ENCODE measurements at places on chromosomes 7 and 10. TPM values are rescaled to one million over a fixed set of nuclear protein-coding genes. Genes with fewer than 3 reads are reported as not detected.

The LDB1 gene
- total RNA-seq: 39.2 TPM

The LRRD1 gene
- total RNA-seq: 0.30 TPM

The ZC3HAV1L gene
- 20.2 TPM for total RNA-seq

The TAS2R5 gene
- total RNA-seq: 1.2 TPM

The ADAM12 gene
- total RNA-seq: 360 TPM

The TRUB1 gene
- total RNA-seq: 34.7 TPM

The ADCYAP1R1 gene
- total RNA-seq: not detected

The SYT15 gene
- 0.59 TPM for total RNA-seq

The PTF1A gene
- not detected for total RNA-seq

The TRIM74 gene
- total RNA-seq: not detected

The CYP3A5 gene
- total RNA-seq: 0.30 TPM

The ZNF467 gene
- 0.59 TPM for total RNA-seq

The SFMBT2 gene
- 0.14 TPM for total RNA-seq

The OAT gene
- total RNA-seq: 204 TPM

The CPA4 gene
- 113 TPM for total RNA-seq

The TRIM4 gene
- 28.3 TPM for total RNA-seq

The CXCL12 gene
- 5.6 TPM for total RNA-seq

The CTAGE6 gene
- total RNA-seq: 1.3 TPM

The MRC1 gene
- total RNA-seq: 0.05 TPM

The CREM gene
- 25.4 TPM for total RNA-seq

The TMEM140 gene
- 3.3 TPM for total RNA-seq

The OPALIN gene
- not detected for total RNA-seq

The OR9A2 gene
- total RNA-seq: not detected

The TPST1 gene
- 343 TPM for total RNA-seq

The SRGN gene
- 13.1 TPM for total RNA-seq

The EIF4EBP2 gene
- total RNA-seq: 43.9 TPM

The PHKG1 gene
- 0.46 TPM for total RNA-seq

The CALY gene
- 0.30 TPM for total RNA-seq

The ZFAND2A gene
- 15.1 TPM for total RNA-seq

The HYAL4 gene
- total RNA-seq: not detected

The AKR1E2 gene
- total RNA-seq: 22.6 TPM

The PRTFDC1 gene
- total RNA-seq: 6.8 TPM

The BAIAP2L1 gene
- 3.0 TPM for total RNA-seq

The GIMAP8 gene
- total RNA-seq: not detected

The ZNF239 gene
- 7.1 TPM for total RNA-seq

The DUSP5 gene
- total RNA-seq: 0.89 TPM

The GOLGA7B gene
- not detected for total RNA-seq

The TLX1 gene
- total RNA-seq: not detected
